ENCODE measurements at places on chromosomes 3 and 15.

DNA sequence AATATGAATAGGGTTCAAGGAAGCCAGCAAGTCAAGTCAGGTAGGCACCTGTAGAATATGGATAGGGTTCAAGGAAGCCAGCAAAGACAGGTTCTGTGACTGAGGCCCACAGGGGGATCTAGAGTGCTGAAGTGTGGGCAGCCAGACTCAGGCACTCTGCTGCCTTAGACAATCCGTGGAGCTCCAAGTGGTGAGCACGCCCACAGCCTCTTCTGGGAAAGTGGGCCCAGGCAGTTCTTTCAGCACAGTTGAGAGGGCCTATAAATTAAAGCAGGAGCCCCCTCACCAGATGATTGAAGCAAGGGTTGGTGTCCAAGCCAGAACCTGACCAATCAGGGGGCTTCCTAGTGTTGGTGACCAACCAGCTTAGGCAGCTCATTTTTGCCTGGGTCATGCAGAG is 51.0 kb downstream of the ANP32A start:
- no peak for DNase-seq

DNA sequence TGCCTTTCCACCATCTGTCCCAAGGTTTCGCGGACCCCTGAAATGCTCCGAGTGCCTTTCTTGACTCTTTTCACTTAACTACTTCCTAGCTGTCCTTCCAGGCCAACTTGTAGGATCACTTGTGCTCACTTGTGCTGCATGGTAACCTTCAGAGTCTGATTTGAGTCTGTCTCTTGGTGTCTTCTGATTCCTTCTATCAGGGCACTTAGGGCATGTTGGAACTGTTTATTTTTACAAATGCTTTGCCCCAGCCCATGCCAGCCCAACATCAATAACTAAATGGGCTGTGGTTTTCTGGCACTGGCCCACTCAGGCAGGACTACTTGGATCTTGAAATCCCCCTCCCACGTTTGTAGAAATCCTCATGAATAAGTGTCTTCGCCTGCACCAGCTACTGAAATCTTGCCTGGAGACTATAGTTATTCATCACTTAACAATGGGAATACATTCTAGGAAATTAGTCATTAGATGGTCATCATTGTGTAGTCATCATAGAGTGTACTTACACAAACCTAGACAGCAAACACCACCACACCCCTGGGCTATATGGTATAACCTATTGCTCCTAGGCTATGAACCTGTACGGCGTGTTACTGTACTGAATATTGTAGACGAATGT is 123.1 kb upstream of the STRIT1 start:
- no peak for DNase-seq

- no peak for DNase-seq
These were observed 24.7 kb downstream of the XPC start for GRCh38 chr3:14153663-14154062.

DNA sequence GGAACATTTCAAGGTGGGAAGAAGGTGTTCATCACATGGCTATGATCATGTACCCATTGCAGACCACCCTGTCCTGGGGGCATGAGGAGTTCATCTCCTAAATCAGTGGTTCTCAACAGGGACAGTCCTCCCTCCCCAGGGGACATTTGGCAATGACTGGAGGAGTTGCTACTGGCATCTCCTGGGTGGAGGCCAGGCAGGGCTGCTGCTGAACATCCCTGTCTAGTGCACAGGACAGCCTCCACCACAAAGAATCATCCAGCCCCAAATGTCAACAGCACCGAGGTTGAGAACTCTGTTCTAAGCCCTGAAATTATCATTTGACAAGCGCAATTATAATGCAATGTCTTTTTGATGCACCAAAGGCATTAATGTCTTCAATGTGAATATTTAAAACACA is 4.4 kb upstream of the DNAJB8 start:
- no peak for DNase-seq

DNA sequence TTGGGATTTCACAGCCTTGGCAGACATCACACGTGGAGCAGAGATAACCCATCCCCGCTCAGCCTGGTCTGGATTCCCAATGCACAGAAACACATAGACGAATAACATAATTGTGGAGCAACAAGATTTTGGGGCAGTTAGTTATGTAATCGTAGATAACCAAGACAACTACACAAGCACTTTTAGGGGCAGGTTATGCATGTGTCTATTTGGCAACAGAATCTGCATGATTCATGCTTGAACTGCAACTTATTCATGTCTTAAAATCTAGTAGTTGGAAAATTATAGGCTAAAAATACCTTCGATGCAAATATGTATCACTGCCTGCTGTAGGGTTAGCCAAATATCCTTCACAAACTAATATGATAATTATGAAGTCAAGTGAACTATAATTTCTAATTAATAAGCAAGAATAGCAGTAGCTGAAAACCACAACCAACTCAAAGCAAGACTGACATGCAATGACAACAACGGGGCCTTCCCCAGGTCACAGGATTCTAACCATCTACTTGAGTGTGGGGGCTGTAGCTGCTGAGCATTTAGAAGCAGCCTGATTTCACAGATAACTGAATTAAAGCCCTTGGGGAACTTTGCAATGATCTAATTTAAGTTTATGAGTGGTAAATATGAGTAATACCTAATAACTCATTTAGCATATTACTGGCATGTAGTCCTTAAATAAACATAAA is 31.1 kb downstream of the DGKG start:
- DNase-seq, result no peak

GRCh38 chr3:186307594-186308221 is 54.3 kb downstream of the DGKG start:
- peak; percentile 48 for DNase-seq

DNA sequence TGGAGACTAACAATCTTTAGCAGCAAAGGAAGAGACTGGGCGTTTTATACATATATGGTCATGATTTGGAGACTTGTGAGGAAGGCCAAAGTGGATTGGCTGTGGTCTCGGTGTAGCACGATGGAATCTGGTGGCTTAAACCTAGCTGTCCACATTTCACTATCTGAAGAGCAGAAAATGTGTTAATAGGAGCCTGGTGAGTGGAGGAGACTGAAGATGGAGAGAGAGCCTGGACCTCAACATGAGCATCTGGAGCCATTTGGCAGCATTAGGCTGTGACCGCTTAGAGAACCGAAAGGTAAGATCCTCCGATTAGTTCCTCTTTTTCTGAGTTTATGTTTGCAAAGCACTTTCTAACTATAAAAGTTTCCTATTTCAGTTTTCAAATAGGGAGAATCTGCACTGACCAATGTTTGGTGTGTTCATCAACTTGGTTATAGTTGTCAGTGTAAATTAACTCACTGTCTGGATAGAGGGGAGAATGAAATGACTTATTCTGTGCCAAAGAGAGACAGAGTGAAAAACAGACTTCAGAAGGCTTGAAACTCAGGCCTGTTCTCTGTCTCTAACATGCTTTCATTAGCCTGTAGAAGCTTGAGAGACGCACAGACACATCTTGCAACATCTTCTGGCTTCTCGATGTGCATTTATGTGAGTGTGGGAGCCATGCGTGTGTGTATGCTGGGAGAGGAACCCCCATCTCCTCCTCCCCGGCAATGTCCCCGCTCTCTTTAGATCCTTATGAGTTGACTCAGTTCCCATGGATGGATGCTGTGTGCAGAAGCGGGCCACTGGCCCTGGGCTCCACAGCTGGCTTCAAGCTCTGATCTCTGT is 244.7 kb upstream of the TBL1XR1 start:
- no peak for DNase-seq

- DNase-seq, result no peak
These were observed 26.6 kb downstream of the APBA2 start for GRCh38 chr15:28912422-28912821.

- DNase-seq, result no peak
These were observed 77.8 kb downstream of the SLC25A26 start for GRCh38 chr3:66298591-66298990.

- DNase-seq, result no peak
These were observed 306.5 kb downstream of the RBMS3 start for GRCh38 chr3:29587340-29587739.

DNA sequence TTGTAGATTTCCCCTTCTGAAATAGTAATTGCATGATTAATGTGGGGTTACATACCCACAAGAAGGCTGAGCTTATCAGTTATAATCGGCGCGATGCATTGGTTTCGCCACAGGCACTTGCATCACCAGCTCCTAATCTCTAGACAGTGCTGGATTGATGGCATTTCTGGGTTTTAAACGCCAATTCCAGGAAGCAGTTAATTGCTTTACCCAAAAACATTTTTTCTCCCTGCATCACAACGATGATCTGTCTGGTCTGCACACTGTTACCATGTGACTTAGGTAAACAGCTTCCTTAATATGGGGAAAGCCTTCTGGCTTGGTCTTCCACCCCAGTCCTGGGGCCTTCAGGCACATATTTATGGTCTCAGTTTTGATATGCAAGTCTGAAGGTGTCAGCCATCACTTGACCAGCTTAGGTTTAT is 70.0 kb upstream of the HEG1 start:
- no peak for DNase-seq

- DNase-seq, result no peak
These were observed 856 bp downstream of the NPAP1 start for GRCh38 chr15:24676431-24676830.

GRCh38 chr15:59492389-59493377 is 54.7 kb downstream of the FAM81A start:
- DNase-seq, result peak; percentile 70
